Kidney tubule cell (primary cell): ENCODE measurements at places on chromosomes 1 and 21.
A peak's percentile ranks its signal among the peaks of the same experiment; 100 is the strongest.

GRCh38 chr1:234926559-234927311, 201.9 kb downstream of the TOMM20 start:
- no peak for DNase-seq

GRCh38 chr21:42892582-42892930, 553 bp upstream of the NDUFV3 start:
- no peak for DNase-seq

- no peak for DNase-seq
Observed at GRCh38 chr1:3402258-3403010, 52.0 kb upstream of the ARHGEF16 start.

- DNase-seq: no peak
Observed at GRCh38 chr21:23496729-23497128, 2110.6 kb downstream of the MRPL39 start.

GRCh38 chr1:60973668-60974067, 108.7 kb upstream of the NFIA start:
- no peak for DNase-seq

GRCh38 chr1:201245082-201245481, 38.2 kb upstream of the PKP1 start:
- DNase-seq: no peak

DNA sequence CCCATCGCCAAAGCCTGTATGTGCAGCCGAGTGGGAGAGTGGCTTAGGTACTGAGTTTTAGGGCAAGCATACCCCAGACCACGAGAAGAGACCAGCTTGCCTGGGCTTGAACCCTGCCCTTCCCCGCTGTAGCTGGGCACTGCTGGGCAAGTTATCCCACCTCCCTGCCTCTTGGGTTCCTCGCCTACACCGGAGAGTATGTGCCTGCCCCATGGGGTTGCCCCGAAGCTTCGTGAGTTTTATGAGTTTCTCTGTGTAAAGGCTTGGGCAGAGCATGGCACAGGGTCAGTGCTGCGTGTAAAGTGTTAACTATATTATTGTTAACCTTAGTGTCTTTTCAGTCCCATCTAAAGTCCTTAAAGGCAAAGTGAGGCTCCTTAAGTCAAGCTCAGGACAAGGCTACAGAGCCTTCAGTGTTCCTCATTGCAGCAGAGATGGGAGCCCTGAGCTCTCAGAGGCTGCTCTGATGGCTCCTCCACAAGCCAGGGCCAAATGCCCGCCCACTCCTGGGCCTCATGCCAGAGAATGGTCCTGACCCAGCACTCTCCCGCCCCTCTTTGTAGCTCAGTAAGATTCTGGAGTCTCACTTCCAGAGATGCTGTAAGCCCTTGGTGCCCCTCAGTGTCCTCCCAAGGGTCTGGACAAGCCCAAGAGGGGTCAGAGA, 37.0 kb upstream of the KCNA10 start:
- no peak for DNase-seq

GRCh38 chr1:119631433-119632102, 16.5 kb downstream of the ZNF697 start:
- peak; percentile 87 for DNase-seq

DNA sequence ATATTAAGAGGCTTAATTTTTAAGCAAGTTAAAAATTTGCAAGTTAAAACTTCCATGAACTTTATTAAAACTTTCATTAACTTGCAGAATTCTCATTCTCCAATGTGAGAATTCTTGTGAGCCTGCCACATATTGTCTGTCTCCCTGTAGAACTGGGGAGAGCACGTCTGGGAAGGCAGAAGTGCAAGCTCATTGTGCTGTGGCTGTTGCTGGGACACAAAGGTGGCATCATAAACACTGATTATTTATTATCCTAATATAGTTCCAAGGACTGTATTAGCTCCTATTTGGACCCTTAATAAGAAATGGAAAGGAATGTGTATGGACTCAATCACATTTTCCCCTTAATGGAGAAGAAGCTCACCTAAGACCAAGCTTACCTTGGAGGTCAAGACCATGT, 68.7 kb upstream of the MROH9 start:
- no peak for DNase-seq

DNA sequence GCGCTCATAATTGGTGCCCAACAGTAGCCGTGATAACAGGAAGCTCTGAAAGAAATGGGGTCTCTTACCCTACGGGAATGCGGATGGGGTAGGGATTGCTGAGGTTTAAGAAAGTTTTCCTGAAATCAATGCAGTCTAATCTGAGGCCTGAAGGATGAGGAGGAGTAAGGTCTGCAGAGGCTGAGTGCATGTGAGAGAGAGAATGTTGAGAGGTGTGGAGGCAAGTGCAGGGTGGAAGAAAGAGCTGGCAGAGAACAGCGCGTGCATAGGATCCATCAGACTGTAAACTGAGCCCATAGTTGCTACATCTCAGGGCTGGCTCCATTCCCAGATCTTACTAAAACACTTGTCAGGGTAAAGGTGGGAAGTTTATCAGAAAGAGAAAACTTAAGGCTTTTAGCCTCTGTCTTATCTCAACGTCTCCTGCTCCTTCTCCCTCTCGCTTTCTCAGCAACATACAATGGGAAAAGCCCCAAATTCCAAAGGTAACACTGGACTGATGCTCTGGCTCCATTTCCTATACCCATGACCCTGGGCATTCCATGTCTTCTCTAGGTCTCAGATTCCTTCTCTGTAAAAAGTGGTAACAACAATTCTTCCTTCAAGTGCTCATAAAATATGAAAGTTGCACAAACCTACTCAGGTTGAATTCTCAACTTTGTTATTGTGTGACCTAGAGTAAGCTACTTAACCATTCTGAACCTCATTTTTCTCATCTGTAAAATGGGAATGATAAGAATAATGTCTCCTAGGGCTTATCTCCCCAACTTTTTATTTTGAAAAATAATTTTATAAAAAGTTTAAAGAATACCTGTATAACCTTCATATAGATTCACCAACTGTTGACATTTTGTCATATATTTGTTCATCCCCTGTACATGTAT, 75.2 kb downstream of the SH3GLB1 start:
- DNase-seq: no peak

DNA sequence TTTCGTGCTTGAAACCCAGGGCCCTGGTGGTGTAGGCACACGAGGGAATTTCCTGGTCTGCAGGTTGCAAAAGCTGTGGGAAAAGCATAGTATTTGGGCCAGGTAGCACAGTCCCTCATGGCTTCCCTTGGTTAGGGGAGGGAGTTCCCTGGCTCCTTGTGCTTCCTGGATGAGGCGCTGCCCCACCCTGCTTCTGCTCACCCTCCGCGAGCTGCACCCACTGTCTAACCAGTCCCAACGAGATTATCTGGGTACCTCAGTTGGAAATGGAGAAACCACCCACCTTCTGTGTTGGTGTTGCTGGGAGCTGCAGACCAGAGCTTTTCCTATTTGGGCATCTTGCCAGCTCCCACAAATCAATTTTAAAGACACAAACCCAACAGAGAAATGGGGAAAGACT, 183.0 kb downstream of the PHTF1 start:
- DNase-seq: no peak

DNA sequence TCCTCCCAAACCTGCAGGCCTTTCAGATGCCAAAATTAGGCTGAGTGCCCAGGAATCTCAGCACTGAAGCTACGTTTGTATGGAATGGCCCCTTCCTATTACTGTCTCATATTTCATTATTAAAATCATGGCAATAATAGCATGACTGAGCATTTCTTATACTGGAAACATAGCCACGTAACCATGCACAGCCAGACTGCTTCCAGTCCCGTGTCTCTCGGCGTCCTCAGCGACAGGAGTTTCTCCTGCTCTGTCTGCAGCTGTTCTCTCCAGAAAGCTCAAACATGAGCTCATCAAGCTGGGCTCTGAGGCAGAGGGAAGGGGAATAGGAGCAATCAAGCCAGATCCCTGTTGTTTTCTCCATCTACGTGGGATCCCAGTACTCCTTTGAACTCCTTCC, 104.0 kb downstream of the CDC7 start:
- no peak for DNase-seq

DNA sequence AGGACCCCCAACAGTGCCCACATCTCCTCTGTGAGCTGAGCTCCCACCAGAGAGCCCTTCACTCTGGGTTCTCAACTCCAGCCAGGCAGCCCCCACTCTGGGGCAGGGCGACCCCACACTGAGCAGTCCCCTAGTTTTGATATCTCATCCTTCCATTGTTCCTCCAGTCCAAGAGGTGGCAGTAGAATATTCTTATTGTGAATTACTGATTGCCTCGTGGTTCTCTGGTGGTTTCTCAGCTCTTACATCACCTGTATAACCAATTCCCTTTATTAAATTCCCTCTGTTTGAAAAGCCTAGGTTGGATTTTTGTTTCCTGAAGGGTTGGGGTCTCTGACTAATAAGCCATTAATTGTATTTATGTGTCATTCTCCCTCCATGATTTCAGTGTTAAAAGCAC, 407.5 kb downstream of the SETD4 start:
- DNase-seq: no peak

DNA sequence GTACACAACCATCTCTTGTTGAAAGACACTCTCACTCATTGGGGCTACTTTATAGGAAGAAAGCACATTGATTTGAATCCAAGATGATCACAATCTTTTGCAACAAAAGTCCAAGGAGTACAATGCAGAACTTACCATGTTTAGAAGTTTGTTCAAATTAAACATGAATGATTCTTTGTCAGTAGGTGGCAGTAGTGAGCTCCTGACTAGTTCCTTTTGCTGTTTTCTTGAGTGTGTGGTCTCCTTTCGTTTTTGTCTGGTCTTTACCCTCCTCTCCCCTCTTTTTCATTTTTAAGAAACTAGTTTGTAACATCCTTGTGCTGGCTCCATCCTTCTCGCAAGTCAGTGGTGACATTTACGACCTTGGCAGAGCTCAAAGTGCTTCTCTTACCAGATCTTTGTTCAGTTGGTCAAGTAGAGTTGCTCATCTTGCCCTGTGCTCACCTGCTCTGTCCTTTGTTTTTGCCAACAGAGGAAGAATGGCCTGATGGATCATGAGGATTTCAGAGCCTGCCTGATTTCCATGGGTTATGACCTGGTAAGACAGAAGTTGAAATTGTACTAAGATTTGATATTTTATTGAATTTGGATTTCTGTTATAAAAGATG, 35.7 kb upstream of the MTR start:
- DNase-seq: peak; percentile 49

GRCh38 chr1:209208648-209209047, 374.9 kb upstream of the CAMK1G start:
- DNase-seq: peak; percentile 75

GRCh38 chr21:39911286-39912199, 44.3 kb downstream of the PCP4 start:
- DNase-seq: peak; percentile 18
